Type B pancreatic cell (in vitro differentiated cells): ENCODE measurements at places on chromosomes 1 and 21. TPM values are rescaled to one million over a fixed set of nuclear protein-coding genes. Genes with fewer than 3 reads are reported as not detected.

GRCh38 chr1:5769760-5770159, 222.5 kb downstream of the NPHP4 start:
- peaks cover 29% of the 10 kb centered on the region for H3K4me1 ChIP-seq
- H3K27ac ChIP-seq, result no peak overlapping the region
- H3K27me3 ChIP-seq, result peaks cover 35% of the 10 kb centered on the region

DNA sequence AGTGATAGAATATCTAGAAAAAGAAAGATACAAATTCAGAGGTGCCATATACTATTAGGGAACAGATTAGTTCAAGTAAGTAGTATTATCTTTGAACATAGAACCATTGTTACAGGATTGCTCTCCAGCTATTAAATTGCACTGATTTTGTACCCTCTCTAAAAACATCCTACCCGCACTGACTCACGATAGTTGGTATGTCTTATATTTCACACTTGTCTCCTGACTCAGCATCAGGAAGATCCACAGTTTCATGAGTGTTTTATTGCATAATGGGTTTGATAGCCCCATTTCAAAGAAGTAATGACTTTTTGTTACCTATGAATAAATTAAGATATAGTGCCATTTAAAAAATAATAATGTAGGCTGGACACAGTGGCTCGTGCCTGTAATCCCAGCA, 6.0 kb downstream of the TATDN3 start:
- no peaks in the 10 kb centered on the region for H3K27me3 ChIP-seq
- H3K4me3 ChIP-seq, result no peak overlapping the region
- H3K36me3 ChIP-seq, result peaks cover 7% of the 10 kb centered on the region
- H3K4me1 ChIP-seq, result peaks cover 4% of the 10 kb centered on the region
- no peak for DNase-seq
- H3K27ac ChIP-seq, result no peak overlapping the region

GRCh38 chr21:45454926-45455673, 50.1 kb downstream of the COL18A1 start:
- H3K27me3 ChIP-seq, result no peaks in the 10 kb centered on the region
- DNase-seq, result no peak
- H3K4me1 ChIP-seq, result peaks cover 5% of the 10 kb centered on the region
- peak overlapping the region; percentile 14 for H3K4me3 ChIP-seq
- H3K27ac ChIP-seq, result no peak overlapping the region

DNA sequence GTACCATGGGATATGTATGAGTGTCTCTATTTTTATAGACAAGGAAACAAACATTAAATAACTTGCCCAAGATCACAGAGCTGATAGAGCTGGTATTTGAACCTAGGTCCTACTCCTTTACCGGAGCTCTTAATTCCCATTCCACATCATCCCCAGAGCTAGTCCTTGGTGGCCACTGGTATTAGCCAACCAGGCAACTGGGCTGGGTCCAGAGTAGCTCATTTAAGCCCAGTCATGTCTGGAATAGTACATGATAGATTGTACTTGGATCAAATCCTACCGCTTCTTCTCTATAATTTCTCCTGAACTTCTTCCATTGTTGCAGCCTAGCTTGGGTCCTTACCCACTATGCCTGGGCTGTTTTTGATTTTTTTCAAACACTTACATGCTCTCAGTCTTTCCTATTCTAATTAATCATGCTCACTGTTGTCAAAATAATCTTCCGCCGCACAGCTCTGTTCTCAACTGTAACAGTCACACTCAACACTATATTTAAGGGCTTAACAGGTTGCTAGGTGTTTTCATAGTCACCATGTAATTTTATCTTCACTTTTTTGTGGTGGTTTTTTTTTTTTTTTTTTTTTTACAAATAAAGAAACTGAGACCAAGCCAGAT, 80.2 kb downstream of the COLGALT2 start:
- H3K4me3 ChIP-seq, result no peak overlapping the region
- H3K36me3 ChIP-seq, result no peaks in the 10 kb centered on the region
- no peaks in the 10 kb centered on the region for H3K27me3 ChIP-seq
- H3K27ac ChIP-seq, result no peak overlapping the region
- no peaks in the 10 kb centered on the region for H3K4me1 ChIP-seq

- DNase-seq, result no peak
- no peak overlapping the region for H3K4me3 ChIP-seq
- peaks cover 3% of the 10 kb centered on the region for H3K36me3 ChIP-seq
- H3K27me3 ChIP-seq, result peaks cover 5% of the 10 kb centered on the region
- H3K4me1 ChIP-seq, result peaks cover 20% of the 10 kb centered on the region
- H3K27ac ChIP-seq, result peak overlapping the region; percentile 31
These were observed 89.7 kb upstream of the HMCN1 start for GRCh38 chr1:185644531-185644930.

- H3K27me3 ChIP-seq, result peaks cover 5% of the 10 kb centered on the region
- peak overlapping the region; percentile 29 for H3K4me3 ChIP-seq
- peak; percentile 32 for DNase-seq
- peaks cover 40% of the 10 kb centered on the region for H3K4me1 ChIP-seq
- H3K27ac ChIP-seq, result peak overlapping the region; percentile 60
These were observed 129.2 kb downstream of the CLIC6 start for GRCh38 chr21:34797921-34798535.

- H3K36me3 ChIP-seq, result no peaks in the 10 kb centered on the region
- H3K27me3 ChIP-seq, result peaks cover 3% of the 10 kb centered on the region
- no peak overlapping the region for H3K27ac ChIP-seq
- DNase-seq, result no peak
- H3K4me3 ChIP-seq, result no peak overlapping the region
These were observed 65.2 kb upstream of the RALGPS2 start for GRCh38 chr1:178659789-178660208.

GRCh38 chr1:99659755-99660210, 13.9 kb downstream of the PALMD start:
- peaks cover 5% of the 10 kb centered on the region for H3K4me1 ChIP-seq
- H3K27me3 ChIP-seq, result no peaks in the 10 kb centered on the region
- no peak overlapping the region for H3K27ac ChIP-seq
- H3K4me3 ChIP-seq, result no peak overlapping the region

- no peaks in the 10 kb centered on the region for H3K4me1 ChIP-seq
- H3K4me3 ChIP-seq, result no peak overlapping the region
- H3K36me3 ChIP-seq, result peaks cover 4% of the 10 kb centered on the region
- DNase-seq, result no peak
- H3K27ac ChIP-seq, result no peak overlapping the region
These were observed 14.6 kb downstream of the EFCAB7 start for GRCh38 chr1:63537940-63538339.

DNA sequence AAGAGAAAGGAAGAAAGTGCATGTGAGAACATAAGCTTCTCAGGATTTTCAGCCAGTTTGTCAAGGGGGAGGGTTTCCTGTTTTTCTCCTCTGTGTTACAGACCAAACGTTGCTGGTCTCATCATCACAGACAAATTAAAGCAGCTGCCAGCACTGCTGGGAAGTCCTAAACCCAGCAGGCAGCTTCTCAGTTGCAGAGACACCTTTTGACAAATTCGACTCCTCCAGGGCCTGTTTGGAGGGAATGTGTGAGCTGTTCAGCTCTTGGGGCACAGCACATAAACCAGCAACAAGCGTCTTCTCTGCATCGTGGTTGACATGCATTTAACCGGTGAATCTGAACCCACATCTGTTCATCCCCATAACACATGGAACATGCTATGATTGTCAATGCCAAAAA, 454.6 kb upstream of the RUNX1 start:
- no peak for DNase-seq
- H3K36me3 ChIP-seq, result no peaks in the 10 kb centered on the region
- no peak overlapping the region for H3K4me3 ChIP-seq
- peaks cover 41% of the 10 kb centered on the region for H3K27me3 ChIP-seq
- H3K4me1 ChIP-seq, result peaks cover 12% of the 10 kb centered on the region

GRCh38 chr1:17653276-17653675, 101.9 kb upstream of the ACTL8 start:
- H3K4me3 ChIP-seq, result no peak overlapping the region
- no peaks in the 10 kb centered on the region for H3K27me3 ChIP-seq
- H3K4me1 ChIP-seq, result peaks cover 10% of the 10 kb centered on the region
- no peak for DNase-seq
- H3K36me3 ChIP-seq, result peaks cover 6% of the 10 kb centered on the region

DNA sequence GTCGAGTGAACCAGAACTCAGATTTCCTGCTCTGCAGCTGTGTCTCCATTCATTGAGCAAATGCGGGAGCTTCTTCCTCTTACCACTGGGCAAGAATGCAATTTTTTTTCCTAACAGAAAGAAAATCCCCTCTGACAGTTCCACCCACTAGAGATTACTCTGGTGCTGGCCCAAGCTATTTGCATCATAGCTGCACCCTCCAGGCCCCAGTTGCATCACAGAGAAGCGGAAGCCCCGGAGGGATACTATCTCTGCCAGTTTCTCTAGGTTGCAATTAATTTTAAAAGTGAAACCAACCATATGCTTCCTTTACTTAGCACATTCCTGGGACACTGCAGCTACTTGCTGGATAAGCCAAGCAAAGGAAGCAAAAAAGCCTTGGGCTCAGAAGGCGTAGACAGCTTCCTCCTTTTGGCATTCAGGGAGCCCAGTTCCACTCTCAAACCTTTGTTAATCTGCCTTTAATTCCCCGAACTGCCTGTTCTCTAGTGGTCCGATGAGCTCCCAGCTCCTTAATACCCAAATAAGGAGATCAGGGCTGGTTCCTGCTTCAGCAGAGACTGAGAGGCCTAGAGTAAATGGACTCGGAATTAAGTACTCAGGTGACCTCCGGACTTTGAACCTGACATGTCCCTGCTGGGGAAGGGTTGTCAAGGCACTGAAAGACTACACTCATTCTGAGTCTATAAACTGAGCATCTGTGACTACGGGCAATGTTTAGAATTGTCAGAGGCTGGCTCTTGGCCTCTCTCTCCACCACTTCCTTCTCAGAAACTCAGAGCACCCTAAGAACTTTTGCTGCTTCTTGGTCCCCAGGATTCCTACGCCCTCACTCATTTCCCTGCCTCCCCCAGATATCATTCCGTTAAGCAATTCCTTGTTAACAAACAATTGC, 72.5 kb upstream of the TNFSF18 start:
- no peaks in the 10 kb centered on the region for H3K27me3 ChIP-seq
- DNase-seq, result no peak
- peak overlapping the region; percentile 40 for H3K4me3 ChIP-seq

- peaks cover 25% of the 10 kb centered on the region for H3K27me3 ChIP-seq
- no peak overlapping the region for H3K27ac ChIP-seq
- H3K4me1 ChIP-seq, result peaks cover 20% of the 10 kb centered on the region
- H3K36me3 ChIP-seq, result peaks cover 4% of the 10 kb centered on the region
These were observed 5.1 kb upstream of the FYB2 start for GRCh38 chr1:56824271-56824670.

GRCh38 chr1:36446271-36446670, 4.0 kb downstream of the OSCP1 start:
- H3K27ac ChIP-seq, result no peak overlapping the region
- no peak for DNase-seq
- no peaks in the 10 kb centered on the region for H3K36me3 ChIP-seq
- H3K4me1 ChIP-seq, result peaks cover 25% of the 10 kb centered on the region
- no peaks in the 10 kb centered on the region for H3K27me3 ChIP-seq

Gene OXCT2
- 0.21 and 0.65 TPM in 2 replicates for total RNA-seq

Gene TMPRSS2
- 82.1 and 91.7 TPM in 2 replicates for total RNA-seq

Gene HAO2
- total RNA-seq, result 0.27 and 0.29 TPM in 2 replicates

Gene SLC16A4
- total RNA-seq, result 2.0 and 5.4 TPM in 2 replicates

Gene ALDH9A1
- total RNA-seq, result 44.7 and 57.8 TPM in 2 replicates

Gene SELL
- 0.17 TPM in 1 of 2 replicates, not detected in the other for total RNA-seq

Gene RIMS3
- total RNA-seq, result 2.0 and 4.2 TPM in 2 replicates

Gene LGR6
- 2.8 and 6.9 TPM in 2 replicates for total RNA-seq

Gene NUF2
- total RNA-seq, result 7.3 and 26.5 TPM in 2 replicates
